ENCODE measurements at places on chromosomes 4 and X. TPM values are rescaled to one million over a fixed set of nuclear protein-coding genes. Genes with fewer than 3 reads are reported as not detected.

The UGT2A3 gene
- not detected for polyA plus RNA-seq

The OPRPN gene
- polyA plus RNA-seq, result not detected

The WAS gene
- polyA plus RNA-seq, result 13.9 TPM

The UGT2B17 gene
- not detected for polyA plus RNA-seq

The LRP2BP gene
- polyA plus RNA-seq, result 0.16 TPM

The UNC5C gene
- not detected for polyA plus RNA-seq

The GAB3 gene
- polyA plus RNA-seq, result 1.2 TPM

The GPC4 gene
- not detected for polyA plus RNA-seq

The FHIP1A gene
- polyA plus RNA-seq, result not detected

- no peak overlapping the region for H3K27ac ChIP-seq
- no peaks in the 10 kb centered on the region for H3K4me1 ChIP-seq
- no peak for DNase-seq
- no peak overlapping the region for H3K4me3 ChIP-seq
Observed at GRCh38 chr4:146059865-146060264, 115.7 kb upstream of the LSM6 start.

- no peak overlapping the region for H3K4me3 ChIP-seq
- H3K4me1 ChIP-seq, result peaks cover 17% of the 10 kb centered on the region
- DNase-seq, result no peak
- peaks cover 2% of the 10 kb centered on the region for H3K27me3 ChIP-seq
- H3K27ac ChIP-seq, result no peak overlapping the region
- H3K36me3 ChIP-seq, result no peaks in the 10 kb centered on the region
Observed at GRCh38 chr4:3390288-3390811, 51.4 kb upstream of the HGFAC start.

DNA sequence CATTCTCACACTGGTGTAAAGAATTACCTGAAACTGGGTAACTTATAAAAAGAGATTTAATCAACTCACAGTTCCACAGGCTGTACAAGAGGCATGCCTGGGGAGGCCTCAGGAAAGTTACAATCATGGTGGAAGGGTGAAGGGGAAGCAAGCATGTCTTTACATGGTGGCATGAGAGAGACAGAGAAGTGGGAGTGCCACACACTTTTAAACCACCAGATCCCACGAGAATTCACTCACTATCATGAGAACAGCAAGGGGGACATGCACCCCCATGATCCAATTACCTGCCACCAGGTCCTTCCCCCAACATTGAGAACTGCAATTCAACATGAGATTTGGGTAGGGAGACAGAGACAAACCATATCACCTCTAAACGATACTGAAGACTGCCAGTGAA lies 23.0 kb downstream of the EPGN start:
- H3K4me1 ChIP-seq, result no peaks in the 10 kb centered on the region
- H3K27ac ChIP-seq, result no peak overlapping the region
- DNase-seq, result no peak
- H3K4me3 ChIP-seq, result no peak overlapping the region
- peaks cover 28% of the 10 kb centered on the region for H3K27me3 ChIP-seq
- H3K36me3 ChIP-seq, result no peaks in the 10 kb centered on the region

GRCh38 chr4:1009542-1010394 lies 1.7 kb upstream of the FGFRL1 start:
- DNase-seq, result peak; percentile 69
- peaks cover 9% of the 10 kb centered on the region for H3K27me3 ChIP-seq
- H3K27ac ChIP-seq, result peak overlapping the region; percentile 81
- peaks cover 19% of the 10 kb centered on the region for H3K4me1 ChIP-seq
- peaks cover 3% of the 10 kb centered on the region for H3K36me3 ChIP-seq

- no peaks in the 10 kb centered on the region for H3K4me1 ChIP-seq
- H3K27me3 ChIP-seq, result peaks cover 2% of the 10 kb centered on the region
- H3K27ac ChIP-seq, result no peak overlapping the region
- H3K36me3 ChIP-seq, result no peaks in the 10 kb centered on the region
- no peak overlapping the region for H3K4me3 ChIP-seq
Observed at GRCh38 chr4:21728304-21728703, 220.3 kb downstream of the KCNIP4 start.

GRCh38 chrX:150610043-150610442 lies 41.6 kb downstream of the MTM1 start:
- H3K4me3 ChIP-seq, result no peak overlapping the region
- peaks cover 1% of the 10 kb centered on the region for H3K36me3 ChIP-seq
- DNase-seq, result no peak

- H3K4me3 ChIP-seq, result no peak overlapping the region
- H3K4me1 ChIP-seq, result peaks cover 13% of the 10 kb centered on the region
- DNase-seq, result no peak
Observed at GRCh38 chr4:7804756-7805385, 134.8 kb downstream of the AFAP1 start.

DNA sequence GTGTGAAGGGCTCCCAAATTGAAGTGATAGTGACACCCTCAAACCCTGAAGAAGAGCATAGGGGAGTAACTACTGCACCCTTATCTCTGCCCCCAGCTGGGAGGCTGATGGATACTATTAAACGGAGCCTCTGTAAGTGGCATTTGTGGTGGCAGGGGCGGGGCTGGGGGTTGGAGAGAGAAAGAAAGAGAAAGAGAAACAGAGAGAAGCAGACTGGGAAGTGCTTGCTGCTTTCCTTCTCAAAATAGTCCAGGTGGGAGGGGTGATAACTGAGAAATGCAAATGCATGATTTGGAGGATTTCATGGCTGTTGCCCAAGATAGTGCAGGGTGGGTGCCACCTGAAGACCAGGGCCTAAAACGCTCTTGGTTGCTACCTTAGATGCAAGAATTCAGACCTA lies 253.5 kb upstream of the GATB start:
- peak; percentile 7 for DNase-seq
- H3K4me3 ChIP-seq, result peak overlapping the region; percentile 8
- H3K27me3 ChIP-seq, result no peaks in the 10 kb centered on the region
- H3K4me1 ChIP-seq, result peaks cover 44% of the 10 kb centered on the region

GRCh38 chr4:40193016-40193571 lies 3.7 kb upstream of the RHOH start:
- peaks cover 83% of the 10 kb centered on the region for H3K4me1 ChIP-seq
- H3K27ac ChIP-seq, result peak overlapping the region; percentile 99
- no peaks in the 10 kb centered on the region for H3K27me3 ChIP-seq
- peak overlapping the region; percentile 96 for H3K4me3 ChIP-seq

GRCh38 chr4:73021634-73022033 lies 47.9 kb downstream of the COX18 start:
- no peak overlapping the region for H3K4me3 ChIP-seq
- DNase-seq, result no peak
- H3K36me3 ChIP-seq, result no peaks in the 10 kb centered on the region
- peaks cover 3% of the 10 kb centered on the region for H3K4me1 ChIP-seq
- no peaks in the 10 kb centered on the region for H3K27me3 ChIP-seq

GRCh38 chrX:87064502-87064901 lies 453.1 kb upstream of the KLHL4 start:
- no peaks in the 10 kb centered on the region for H3K4me1 ChIP-seq
- H3K36me3 ChIP-seq, result no peaks in the 10 kb centered on the region
- no peak for DNase-seq
- no peaks in the 10 kb centered on the region for H3K27me3 ChIP-seq

GRCh38 chr4:128811571-128812441 lies 2.3 kb downstream of the JADE1 start:
- peaks cover 35% of the 10 kb centered on the region for H3K4me1 ChIP-seq
- H3K4me3 ChIP-seq, result peak overlapping the region; percentile 99
- H3K27ac ChIP-seq, result peak overlapping the region; percentile 61
- DNase-seq, result peak; percentile 60

GRCh38 chrX:19772822-19773628 lies 114.4 kb downstream of the SH3KBP1 start:
- no peaks in the 10 kb centered on the region for H3K27me3 ChIP-seq
- peaks cover 24% of the 10 kb centered on the region for H3K4me1 ChIP-seq
- H3K36me3 ChIP-seq, result peaks cover 4% of the 10 kb centered on the region
- H3K27ac ChIP-seq, result peak overlapping the region; percentile 42
- DNase-seq, result no peak

DNA sequence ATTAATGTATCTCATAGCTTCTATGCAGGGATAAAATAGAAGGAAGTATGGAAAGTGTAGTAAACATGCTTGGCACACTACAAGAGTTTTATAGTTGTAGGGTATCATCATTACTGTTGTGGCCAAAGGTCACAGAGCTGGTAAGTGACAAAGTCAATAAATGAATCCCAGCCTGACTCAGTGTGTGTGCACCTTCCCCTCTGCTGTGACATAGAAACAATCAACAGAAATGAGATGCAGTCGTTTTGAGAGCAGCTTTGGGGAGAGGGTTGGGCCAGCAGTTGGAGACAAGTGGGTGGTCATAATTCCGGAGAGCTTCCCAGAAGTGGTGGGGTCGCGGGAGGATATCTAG lies 82.4 kb upstream of the RBPJ start:
- no peak for DNase-seq
- peaks cover 15% of the 10 kb centered on the region for H3K27me3 ChIP-seq
- H3K4me3 ChIP-seq, result no peak overlapping the region
- no peak overlapping the region for H3K27ac ChIP-seq
- peaks cover 10% of the 10 kb centered on the region for H3K4me1 ChIP-seq
- no peaks in the 10 kb centered on the region for H3K36me3 ChIP-seq

DNA sequence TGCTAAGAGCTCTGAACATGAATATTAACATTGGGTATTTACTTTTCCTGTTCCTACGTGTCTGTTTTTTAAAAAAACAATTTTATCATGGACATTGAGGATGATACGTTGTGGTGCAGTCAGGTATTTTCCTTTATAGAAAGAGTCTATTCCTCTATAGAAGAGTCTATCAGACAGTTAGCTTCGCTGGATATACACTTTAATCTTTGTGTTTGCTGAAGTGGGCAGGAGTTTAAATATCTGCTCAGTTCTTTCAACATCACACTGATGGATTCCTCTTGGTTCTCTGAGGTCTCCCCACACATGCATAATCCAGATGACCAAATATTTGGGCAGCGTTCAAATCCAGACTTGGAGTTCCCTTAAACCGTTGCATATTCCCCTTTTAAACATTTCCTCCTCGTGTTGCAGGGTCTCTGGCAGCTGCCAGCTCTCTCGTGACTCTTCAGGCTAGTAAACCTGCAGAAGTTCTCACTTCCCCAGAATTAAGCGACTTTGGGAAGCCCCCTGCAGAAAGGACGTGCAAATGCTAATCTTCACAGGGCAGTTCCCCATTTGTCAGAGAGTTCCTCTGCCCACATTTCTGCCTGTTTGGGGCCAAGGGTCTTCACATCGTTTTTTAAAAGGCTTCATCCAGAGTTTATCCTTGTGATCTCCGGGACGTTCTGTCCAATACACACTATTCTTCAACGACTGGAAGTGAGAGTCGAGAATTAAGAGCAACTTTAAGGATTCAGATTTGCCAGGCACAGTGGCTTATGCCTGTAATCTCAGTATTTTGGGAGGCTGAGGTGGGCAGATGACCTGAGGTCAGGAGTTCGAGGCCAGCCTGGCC lies 20.5 kb upstream of the DHRSX start:
- DNase-seq, result no peak
- no peak overlapping the region for H3K27ac ChIP-seq
- H3K36me3 ChIP-seq, result no peaks in the 10 kb centered on the region
- peaks cover 6% of the 10 kb centered on the region for H3K27me3 ChIP-seq
- H3K4me3 ChIP-seq, result no peak overlapping the region
- H3K4me1 ChIP-seq, result peaks cover 4% of the 10 kb centered on the region

GRCh38 chrX:121151293-121151692 lies 103.9 kb downstream of the GLUD2 start:
- no peak for DNase-seq
- H3K4me3 ChIP-seq, result no peak overlapping the region
- no peaks in the 10 kb centered on the region for H3K36me3 ChIP-seq
- no peaks in the 10 kb centered on the region for H3K4me1 ChIP-seq
- H3K27me3 ChIP-seq, result peaks cover 7% of the 10 kb centered on the region

GRCh38 chr4:121790976-121791375 lies 10.1 kb upstream of the EXOSC9 start:
- no peaks in the 10 kb centered on the region for H3K36me3 ChIP-seq
- H3K4me3 ChIP-seq, result no peak overlapping the region
- H3K4me1 ChIP-seq, result peaks cover 4% of the 10 kb centered on the region
- H3K27ac ChIP-seq, result no peak overlapping the region
- peaks cover 33% of the 10 kb centered on the region for H3K27me3 ChIP-seq
- DNase-seq, result no peak

DNA sequence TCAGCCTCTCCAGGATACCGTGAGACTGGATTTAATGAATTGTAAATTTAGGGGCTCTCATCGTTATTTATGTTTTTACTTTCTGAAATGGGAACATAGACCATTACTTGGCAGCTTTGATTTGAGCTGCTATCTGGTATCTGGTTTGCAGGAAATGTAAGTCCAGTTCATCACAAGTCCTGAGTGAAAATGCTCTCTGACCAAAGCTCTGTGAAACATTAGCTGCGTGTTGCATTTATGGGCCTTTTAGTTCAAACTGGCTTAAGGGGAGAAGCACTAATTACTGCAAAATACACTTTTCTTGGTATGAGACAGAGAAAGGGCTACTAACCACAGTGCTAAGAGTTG lies 420 bp downstream of the CC2D2A start:
- H3K27me3 ChIP-seq, result peaks cover 4% of the 10 kb centered on the region
- no peak overlapping the region for H3K27ac ChIP-seq
- peak overlapping the region; percentile 56 for H3K4me3 ChIP-seq
- H3K36me3 ChIP-seq, result no peaks in the 10 kb centered on the region

DNA sequence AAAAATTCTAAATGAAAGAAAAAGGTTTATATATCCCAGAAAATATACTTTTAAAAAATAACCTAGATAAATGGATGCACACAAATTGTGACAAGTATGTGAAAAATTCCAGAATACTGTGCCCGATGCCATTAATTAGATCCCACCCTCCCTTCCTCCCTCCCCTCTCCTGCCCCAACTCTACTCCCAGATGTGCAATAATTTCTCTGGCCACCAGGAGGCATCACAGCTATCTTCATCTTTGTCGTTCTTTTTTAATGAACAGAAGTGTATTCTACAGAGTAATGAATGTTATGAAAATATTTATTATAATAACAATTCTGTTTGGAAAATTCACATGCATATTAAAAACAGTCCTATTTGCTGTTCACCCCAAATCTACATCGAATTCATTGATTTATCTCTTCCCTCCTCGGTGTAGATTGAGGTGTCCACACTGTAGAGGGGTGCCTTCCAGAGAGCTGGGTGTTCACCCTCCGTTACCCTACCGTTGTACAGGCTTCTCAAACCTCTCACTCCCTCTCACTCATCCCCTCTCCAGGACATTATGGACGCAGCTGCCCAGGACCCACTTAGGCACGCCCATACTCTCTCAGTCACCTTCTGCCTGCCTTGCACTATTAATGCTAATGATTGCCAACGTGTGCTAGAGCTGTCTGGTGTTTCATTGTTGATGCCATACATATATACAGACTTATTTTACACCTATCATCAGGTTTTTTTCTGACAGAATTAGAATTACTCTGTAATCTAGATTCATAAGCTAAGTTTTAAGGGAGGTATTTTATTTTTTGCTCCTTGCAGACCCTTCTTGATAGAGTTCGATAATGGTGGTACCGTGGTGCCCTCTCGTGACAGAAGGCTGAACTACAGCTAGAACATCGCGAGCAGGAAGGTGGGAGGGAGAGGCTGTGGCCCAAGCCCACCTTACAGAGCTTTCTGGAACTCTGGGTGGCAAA lies 14.1 kb downstream of the RAB40AL start:
- DNase-seq, result peak; percentile 43
- H3K36me3 ChIP-seq, result no peaks in the 10 kb centered on the region
- H3K27me3 ChIP-seq, result no peaks in the 10 kb centered on the region
- no peak overlapping the region for H3K27ac ChIP-seq
- peaks cover 3% of the 10 kb centered on the region for H3K4me1 ChIP-seq
- peak overlapping the region; percentile 78 for H3K4me3 ChIP-seq

Data from naive thymus-derived CD8-positive, alpha-beta T cell (primary cell).